ENCODE measurements at places on chromosomes 5 and 9.

- no peak for DNase-seq
Observed at GRCh38 chr5:140875085-140876065, at the start of gene PCDHA12. PCDHA12 (plus strand) TSS chr5:140875308; CDS start chr5:140875473, 165 bp downstream.

DNA sequence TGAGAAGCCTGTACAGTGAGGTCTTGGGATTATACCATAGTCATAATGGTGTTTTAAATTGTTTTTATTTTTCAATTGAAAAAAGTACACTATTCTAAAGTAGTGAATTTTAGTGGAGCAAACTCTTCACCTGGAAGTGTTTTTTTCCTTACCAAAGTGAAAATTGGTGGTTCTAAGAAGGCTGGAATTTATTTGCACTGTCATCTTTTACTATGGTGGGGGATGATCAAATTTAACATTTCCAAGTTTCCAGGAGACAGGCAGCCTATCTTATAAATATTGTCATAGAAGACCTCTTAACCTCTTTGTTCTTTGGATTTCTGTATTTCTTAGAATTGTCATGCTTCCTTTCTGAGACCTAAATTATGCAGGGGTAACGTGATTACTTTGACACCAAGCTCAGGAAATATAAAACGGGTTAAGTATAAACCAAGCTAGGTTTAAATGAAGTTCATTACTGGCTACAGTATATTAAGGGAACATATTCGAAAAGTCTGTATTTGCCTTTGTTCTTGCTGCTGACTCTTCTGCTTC is 20.2 kb downstream of the NDFIP1 start:
- no peak for DNase-seq

- DNase-seq = no peak
Observed at GRCh38 chr5:66223637-66224036, 79.5 kb downstream of the SREK1 start.

DNA sequence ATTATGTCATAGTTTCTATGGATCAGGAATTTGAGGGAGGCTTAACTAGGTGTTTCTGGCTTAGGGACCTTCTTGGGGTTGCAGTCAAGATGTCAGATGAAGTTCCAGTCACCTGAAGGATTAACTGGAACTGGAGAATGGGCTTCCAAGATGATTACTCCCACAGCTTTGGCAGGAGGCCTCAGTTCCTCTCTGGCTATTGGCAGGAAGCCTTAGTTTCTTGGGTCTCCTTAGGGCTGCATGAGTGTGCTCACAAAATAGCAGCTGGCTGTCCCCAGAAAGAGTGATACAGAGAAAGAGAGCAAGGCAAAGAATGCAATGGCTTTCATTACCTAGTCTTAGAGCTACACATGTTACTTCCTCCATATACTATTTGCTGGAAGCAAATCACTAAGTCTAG is 138.1 kb upstream of the TLE4 start:
- no peak for DNase-seq

DNA sequence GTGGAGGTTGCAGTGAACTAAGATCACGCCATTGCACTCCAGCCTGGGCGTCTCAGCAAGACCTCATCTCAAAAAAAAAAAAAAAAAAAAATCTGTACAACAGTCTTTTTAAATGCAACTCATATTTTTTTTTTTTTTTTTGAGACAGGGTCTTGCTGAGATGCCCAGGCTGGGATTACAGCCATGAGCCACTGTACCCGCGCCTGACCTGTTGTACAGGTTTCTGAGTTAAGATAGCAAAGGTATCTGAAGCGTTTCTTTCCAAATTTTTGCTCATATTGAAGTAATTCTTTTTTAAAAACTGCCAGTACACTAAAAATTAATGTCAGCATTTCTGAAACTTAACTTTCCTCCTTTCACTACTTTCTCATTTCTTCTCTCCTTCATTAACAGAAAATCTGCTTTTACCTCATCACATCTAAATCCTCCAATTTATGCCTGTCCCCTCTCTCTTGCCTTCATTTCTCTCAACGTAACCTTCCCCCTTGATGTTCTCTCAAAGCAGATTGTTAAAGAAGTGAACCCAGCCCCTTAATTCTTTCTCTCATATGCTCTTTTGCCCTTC is 3.3 kb upstream of the SNX24 start:
- no peak for DNase-seq

- no peak for DNase-seq
Observed at GRCh38 chr5:51109786-51110410, 273.4 kb upstream of the ISL1 start.

DNA sequence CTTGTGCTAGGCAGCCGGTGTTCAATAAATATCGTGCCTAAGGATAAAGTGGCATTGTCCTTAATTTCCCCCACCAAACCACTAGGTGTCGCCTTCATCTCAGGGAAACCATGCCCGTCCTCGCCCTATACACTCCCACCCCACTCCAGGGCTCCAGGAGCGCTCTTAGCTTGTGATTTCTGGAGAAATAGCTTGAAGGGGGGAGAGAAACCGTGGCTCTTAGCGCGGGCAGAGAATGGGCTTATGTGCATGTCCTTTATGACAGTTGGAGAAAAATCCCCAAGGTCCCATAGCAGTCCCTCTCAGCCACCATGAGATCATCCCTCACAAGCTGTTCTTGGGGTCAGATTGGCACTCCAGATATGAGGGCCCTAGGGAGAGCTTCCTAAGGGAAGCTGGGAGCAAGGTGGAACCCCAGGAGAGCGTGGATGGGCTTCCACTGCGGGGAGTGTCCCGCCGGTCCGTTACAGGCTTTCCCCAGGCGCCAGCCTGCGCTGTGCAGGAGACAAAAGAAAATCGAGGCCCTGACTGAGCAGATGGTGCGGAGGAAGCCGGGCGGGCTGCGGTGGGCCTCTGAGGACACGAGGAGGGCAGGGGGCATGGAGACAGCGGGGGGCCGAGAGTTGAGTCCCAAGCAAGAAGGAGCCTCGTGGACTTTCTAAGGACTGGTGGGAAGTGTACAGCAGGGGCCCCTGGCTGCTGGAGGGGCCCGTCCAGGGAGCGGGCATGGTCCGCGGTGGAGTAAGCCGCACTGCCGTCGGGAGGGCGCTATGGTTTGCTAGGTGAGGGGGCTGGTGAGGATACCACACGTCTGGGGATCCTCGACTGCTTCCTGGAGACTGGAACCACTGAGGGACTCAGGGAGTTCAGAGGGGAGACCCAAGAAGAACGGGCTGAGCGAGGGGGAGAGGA is 750 bp upstream of the NPR2 start:
- peak; percentile 70 for DNase-seq

DNA sequence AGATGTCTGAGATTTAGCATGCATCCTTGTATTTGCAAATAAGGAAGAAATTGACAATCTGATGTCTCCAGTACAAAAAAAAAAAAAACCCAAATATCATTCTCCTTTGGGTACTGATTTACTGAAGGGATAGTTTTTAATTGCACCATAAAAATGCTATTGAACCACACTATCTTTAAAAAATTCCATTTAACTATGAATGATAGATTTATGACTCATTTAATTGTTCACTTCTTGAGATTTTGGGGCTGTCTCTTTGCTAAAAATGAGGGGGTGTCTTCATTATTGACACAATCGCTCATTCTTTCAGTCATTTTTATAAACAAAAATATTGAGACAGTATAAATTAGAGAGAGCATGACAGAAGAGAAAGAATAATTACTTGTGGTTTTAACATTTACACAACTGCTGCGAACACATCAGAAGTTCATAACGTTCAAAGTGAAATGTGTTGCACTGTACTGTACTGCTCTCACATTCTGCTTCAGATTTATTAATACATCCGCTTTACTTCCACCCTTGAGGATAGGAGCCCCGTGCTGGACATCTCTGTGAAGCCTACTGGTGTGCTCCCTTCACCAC is 142.3 kb downstream of the MEF2C start:
- no peak for DNase-seq

DNA sequence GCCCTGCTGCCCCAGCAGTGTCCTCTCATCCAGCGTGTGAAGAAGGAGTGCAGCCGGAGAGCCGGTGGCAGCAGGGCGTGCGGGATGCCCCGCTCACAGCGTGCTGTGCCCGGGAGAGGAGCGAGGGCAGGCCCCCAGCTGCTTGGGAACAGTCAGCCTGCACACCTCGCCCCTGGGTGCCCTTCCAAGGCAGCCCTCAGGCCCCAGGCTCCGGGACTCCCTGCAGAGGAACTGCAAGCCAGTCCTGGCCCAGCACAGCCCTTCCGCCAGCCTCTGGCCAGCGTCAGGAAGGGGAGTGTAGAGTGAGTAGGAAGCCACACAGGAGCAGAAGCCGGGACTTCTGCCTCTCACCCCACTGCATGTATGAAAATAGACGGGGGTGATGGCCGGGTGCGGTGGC is 43.5 kb downstream of the ADAMTS2 start:
- DNase-seq = no peak

- no peak for DNase-seq
Observed at GRCh38 chr9:90307891-90308290, 334.7 kb downstream of the DIRAS2 start.

DNA sequence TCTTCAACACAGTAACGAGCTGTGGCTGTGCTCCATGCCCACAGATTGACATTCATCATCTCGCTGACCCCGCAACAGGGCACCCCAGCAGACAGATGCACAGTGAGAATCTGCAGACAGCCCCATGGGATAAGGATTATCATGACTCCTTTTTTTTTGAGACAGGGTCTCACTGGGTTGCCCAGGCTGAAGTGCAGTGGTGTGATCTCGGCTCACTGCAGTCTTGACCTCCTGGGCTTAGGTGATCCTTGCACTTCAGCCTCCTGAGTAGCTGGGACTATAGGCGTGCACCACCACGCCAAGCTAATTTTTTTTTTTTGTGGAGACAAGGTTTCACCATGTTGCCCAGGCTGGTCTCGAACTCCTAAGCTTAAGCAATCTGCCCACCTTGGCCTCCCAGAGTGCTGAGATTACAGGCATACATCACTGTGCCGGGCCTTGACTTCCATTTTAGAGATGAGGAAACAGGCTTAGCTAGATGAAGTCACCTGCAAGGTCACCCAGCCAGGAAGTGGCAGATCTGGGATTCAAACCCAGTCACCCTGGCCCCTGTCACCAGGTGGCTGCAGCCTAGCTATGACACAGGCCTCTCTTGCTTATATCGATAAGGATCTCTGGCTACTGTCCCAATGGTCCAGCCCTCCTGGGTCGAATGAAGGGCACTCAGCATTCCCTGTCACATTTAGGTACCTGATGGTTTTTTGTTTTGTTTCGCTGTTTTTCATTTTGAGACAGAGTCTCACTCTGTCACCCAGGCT is 5.1 kb downstream of the AIF1L start:
- DNase-seq = no peak

GRCh38 chr5:174521449-174521848 is 202.9 kb upstream of the MSX2 start:
- no peak for DNase-seq

GRCh38 chr9:134487066-134487710 is 154.4 kb upstream of the COL5A1 start:
- DNase-seq = no peak

GRCh38 chr5:133340822-133341221 is 271.5 kb downstream of the FSTL4 start:
- DNase-seq = no peak

DNA sequence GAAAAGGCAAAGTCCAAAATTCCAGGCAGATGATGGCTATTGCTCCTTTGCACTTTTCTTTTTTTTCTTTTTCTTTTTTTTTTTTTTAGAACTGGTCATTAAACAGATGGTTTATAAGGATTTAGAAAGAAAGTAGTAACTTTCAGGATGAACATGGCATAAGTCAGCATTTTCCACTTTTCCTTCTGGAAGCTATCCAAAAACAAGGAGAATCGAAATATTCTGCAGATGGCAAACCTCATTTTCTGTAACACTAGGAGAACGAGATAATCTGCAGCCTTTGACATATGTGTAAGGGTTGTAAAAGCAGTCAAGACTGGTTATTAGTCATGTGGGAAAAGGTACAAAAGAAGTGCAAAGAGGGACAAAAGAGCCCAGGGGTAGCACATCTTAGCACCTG is 69.1 kb upstream of the PUM3 start:
- DNase-seq = no peak

GRCh38 chr5:112025757-112026156 is 268.8 kb upstream of the NREP start:
- no peak for DNase-seq

- no peak for DNase-seq
Observed at GRCh38 chr5:153584960-153585359, 94.5 kb downstream of the GRIA1 start.

GRCh38 chr5:150593996-150594395 is 46.5 kb upstream of the SYNPO start:
- DNase-seq = no peak

DNA sequence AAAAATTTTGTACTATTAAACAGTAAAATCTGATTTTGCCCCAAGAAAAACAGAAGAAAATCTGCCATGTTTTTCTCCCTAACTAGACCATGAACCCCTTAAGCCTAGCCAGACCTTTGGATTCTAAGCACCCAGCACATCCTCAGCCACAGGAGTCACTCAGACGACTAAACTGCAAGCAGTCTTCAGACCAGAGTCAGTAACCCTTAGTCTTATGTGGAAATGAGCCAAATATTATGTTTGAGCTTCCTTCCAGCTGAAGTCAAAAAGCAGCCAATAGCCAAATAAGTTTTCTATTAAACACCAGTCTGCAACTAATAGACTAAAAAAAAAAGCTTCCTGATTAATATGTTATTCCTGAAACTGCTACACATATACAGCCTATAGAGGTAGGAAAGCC is 47.4 kb downstream of the GOLPH3 start:
- no peak for DNase-seq

- DNase-seq = no peak
Observed at GRCh38 chr9:87276327-87276841, 221.3 kb upstream of the DAPK1 start.

DNA sequence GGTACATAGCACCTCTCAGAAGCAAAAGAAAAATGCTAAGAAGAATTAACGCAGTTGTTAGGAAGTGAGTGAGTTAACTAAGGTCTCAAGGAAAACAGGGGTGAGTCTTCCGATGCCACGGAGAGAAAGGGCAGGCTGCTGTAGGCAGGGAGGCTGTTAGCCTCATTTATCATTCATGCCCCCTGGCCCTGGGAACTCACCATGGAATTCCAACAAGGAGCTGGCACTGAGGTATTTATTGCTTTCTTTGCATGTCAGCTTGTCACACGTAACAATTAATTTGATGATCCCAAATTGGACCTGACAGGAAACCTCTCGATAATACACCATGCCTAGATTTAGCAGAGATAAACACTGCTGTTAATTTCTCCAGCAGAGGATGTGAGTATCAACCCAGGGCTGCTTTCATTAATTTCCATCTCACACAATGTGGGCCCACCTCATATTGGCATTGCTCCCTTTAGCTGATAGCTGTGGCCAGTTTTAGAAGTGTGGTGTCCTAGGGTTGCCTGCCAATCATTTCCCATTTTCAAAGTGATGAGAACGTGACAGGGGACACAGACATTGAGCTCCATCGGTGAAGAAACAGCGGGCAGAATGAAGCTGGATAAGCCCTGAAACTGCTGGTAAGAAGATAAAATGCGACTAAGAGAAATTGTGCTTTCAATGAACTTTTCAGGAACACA is 45.3 kb downstream of the DAP start:
- no peak for DNase-seq

- DNase-seq = peak; percentile 77
Observed at GRCh38 chr9:99000476-99001395, 57.0 kb downstream of the COL15A1 start.

- no peak for DNase-seq
Observed at GRCh38 chr5:143554918-143555477, 151.5 kb upstream of the NR3C1 start.

Measured in CD4-positive, alpha-beta T cell treated with Interleukin-17A for 4 hours (primary cell).